Skin of body (tissue), 3 donors: ENCODE measurements at places on chromosomes 12 and 14.

- no peak for DNase-seq
Measured at GRCh38 chr12:3416670-3417069, 74.3 kb upstream of the PRMT8 start.

- peak; percentile 46 for DNase-seq
Measured at GRCh38 chr12:30926243-30927221, at the start of gene TSPAN11. TSS of gene TSPAN11 (plus strand) at chr12:30926748. CDS start at chr12:30953992, 27,244 bp downstream.

GRCh38 chr12:102797528-102797927 is 119.5 kb downstream of the PAH start:
- DNase-seq = peak; percentile 52

DNA sequence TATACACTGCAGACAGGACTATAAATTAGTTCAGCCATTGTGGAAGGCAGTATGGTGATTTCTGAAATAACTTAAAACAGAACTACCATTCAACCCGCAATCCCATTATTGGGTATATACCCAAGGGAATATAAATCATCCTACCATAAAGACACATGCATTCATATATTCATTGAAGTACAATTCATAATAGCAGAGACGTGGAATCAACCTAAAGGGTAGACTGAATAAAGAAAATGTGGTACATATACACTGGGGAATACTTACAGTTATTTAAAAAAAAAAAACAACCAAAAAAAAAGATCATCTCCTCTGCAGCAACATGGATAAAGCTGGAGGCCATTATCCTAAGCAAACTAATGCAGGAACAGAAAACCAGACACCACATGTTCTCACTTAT is 473.9 kb downstream of the TRHDE start:
- DNase-seq = peak; percentile 6

DNA sequence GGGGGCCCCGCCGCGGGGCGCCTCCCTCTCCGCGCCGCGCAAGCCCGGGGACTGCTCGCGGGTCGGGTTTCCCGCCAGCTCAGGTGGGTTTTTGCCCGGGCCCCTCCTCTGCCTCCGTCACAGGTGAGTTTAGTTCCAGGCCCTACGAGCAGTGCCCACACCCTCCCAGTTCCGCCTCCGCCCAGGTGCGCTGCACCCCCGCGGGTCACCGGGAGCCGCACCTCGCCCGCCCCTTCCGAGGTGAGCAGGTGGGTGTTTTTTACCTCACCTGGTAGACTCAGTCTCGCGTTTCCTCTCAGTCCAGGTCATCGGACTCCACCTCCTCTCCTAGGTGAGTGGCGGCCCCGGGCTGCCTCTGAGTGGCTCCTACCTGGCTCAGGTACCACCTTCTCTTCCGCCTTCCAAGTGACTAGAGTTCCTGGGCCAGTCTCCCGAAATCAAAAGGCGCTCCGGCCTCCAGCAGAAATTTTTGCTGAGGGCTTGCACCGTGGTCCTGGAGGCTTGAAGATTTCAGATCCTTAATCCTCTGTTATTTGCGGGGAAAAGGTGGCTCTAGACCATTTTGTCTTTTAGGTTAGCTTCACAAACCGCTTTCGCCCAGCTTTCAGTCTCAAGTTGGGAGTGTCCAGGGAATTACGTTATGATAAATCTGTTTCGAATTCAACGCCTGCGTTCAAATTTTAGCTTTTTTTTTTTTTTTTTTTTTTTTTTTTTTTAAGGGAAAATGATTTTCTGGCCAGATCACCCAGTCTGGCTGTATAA is at the start of gene TMEM30B:
TSS of gene TMEM30B (minus strand) at position 153 of the 762 bp plus-strand sequence. CDS start 191 bp downstream, outside the sequence.
- peak; percentile 22 for DNase-seq

DNA sequence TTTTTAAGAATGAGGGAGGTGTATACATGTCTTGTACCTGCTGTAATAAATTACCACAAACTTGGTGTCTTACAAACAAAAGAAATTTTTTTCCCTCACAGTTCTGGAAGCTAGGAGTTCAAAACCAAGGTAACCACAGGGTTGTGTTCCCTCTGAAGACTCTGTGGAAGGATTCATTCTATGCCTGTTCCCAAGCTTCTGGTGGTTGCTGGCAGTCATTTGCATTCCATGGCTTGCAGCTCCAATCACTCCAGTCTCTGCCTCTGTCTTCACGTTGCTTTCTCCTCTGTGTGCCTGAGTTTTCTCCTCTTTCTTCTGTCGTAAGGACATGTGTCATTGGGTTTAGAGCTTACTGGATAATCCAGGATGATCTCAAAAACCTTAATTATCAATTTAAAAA is 15.4 kb upstream of the ZNF641 start:
- no peak for DNase-seq

DNA sequence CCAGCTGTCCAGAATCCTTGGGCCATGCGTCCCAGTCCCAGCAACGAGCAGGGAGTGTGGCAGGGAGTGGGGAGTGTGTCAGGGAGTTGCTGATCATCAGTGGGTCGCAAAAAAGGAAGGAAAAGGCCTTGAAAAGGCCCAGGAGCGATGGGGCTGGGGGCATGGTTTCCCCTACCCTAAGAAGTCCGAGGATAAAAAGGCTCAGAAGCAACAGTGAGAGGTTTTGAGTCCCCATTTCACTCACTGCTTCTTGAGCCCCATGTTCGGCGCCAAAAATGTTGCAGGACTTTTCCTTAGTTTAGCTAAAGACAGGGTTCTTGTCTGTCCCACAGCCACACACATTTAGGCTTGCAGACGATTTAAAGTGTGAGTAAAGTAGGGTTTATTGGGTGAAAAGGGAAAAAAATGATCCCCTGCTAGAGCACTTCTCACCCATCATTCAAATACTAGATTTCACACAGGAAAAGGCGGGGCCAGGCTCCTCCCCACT is 189.5 kb downstream of the KCNC2 start:
- no peak for DNase-seq

DNA sequence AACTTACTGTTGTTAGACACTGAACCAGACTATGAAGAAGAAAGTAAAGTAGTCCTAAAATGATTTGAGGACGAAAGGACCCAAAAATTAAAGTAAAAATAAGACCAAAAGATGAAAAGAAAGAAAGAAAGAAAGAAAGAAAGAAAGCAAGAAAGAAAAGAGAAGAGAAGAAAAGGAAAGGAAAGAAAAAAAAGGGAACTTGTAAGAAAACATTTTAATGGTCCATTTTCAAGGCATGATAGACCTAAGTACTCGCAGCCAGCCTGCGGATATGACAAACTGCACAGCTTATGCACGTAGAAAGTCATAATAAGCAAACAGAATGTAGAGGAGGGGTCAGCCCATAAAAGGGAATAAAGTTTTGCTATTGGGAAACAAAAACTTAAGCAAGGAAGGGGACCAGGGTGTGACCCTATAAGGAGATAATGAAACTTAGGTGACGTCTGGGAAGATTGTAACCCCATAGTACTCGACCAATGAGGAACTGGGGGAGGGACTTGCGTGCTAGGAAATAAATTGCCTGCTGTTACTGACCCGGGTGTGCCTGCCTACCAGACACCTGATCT is 59.7 kb downstream of the APOBEC1 start:
- DNase-seq = no peak

GRCh38 chr14:32407130-32407529 is 78.0 kb downstream of the AKAP6 start:
- no peak for DNase-seq

DNA sequence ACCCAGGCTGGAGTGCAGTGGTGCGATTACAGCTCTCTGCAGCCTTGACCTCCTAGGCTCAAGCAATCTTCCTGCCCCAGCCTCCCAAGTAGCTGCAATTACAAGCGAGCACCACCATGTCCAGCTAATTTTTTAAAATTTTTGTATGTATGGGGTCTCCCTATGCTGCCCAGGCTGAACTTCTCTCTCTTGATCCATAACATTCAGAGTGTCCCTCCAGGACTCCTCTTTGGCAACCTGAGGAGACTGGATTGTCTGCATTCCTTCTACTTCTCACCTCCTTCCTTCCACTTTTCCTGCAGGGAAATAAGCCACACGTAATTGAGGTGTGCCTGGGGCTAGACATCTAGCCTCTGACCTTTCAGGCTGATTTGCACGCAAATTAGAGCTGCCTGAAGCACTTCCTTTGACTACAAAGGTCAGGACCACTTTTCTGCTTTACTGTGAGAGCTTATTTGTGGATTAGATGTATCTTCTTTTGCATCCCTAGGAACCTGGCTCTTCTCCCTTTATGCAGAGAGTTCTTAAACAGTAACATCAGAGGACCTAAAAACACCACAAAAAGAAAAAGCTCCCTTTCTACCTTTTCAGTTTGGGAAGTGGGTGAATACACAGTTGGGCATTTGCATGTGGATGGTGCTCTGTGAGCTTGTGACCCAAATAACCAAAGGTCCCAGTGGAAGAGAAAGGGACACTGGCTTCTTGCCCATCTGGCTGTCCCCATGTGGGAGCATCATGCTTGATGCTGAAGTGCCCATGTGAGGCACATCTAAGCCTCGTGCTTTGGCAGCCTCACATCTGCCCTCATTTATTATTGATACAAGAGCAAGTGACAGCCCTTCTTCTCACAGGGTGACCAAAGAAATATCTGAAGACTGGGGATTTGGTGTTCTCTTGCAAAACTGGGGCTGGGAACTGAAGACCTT is 33.5 kb downstream of the PYGL start:
- no peak for DNase-seq
